ENCODE measurements at places on chromosomes 16 and 17. TPM values are rescaled to one million over a fixed set of nuclear protein-coding genes. Genes with fewer than 3 reads are reported as not detected.

GRCh38 chr16:47984669-47985068, 171.1 kb downstream of the ABCC12 start:
- H3K27me3 ChIP-seq = no peaks in the 10 kb centered on the region
- H3K27ac ChIP-seq = no peak overlapping the region
- no peaks in the 10 kb centered on the region for H3K4me1 ChIP-seq
- H3K4me3 ChIP-seq = no peak overlapping the region
- no peak for DNase-seq
- H3K36me3 ChIP-seq = no peaks in the 10 kb centered on the region

DNA sequence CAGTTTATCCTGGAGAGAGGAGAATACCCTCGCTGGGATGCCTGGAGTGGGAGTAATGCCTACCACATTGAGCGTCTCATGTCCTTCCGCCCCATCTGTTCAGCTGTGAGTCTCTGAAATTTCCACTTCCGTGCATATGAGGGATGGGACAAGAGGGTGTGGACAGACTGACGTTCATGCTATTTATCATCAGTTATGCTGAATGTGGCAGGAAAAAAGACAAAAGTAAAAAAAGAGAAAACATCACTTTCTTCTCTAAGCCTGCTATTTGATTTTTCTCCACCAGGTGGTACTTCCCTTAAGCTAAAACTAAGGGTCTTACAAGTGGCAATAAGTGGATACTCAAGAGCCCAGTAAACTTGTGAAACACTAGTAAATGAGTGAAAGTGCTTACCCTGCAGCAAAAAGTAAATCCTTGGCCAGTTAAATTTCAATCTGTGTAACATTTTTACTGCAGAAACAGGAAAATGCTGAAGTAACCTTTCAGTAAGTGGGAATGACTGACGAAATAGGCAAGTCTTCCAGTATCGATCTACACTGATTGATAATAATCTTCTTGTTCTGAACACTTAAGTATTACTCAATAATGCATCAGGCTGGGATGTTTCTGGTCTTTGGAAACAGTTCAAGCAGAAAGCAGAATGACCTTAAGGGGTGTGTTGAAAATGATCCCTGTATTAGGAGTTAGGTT, 5.6 kb downstream of the CRYBA1 start:
- H3K4me1 ChIP-seq = no peaks in the 10 kb centered on the region
- no peaks in the 10 kb centered on the region for H3K27me3 ChIP-seq
- H3K4me3 ChIP-seq = no peak overlapping the region

DNA sequence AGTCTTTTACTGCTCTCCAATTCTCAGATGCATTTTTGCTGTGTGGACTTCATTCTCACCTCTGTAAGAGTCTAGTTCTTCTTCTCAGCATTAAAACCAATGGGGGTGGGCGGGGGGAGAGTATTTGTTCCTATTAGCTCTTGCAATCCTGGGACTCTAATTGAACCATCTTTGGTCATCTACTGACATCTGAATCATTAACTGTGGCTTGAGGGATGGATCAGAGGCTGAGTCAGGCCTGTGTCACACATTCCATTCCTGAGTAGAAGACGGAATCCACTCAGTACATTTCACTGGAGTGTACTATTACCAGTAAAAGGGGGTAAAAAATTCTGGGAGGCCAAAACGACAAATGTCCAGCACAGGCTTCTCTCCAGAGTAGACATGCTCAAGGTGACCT, 12.8 kb upstream of the ZNF23 start:
- no peak overlapping the region for H3K4me3 ChIP-seq
- H3K27me3 ChIP-seq = no peaks in the 10 kb centered on the region

- no peaks in the 10 kb centered on the region for H3K4me1 ChIP-seq
- H3K4me3 ChIP-seq = no peak overlapping the region
- no peak overlapping the region for H3K27ac ChIP-seq
- no peaks in the 10 kb centered on the region for H3K36me3 ChIP-seq
These were observed 86.4 kb downstream of the MRM1 start for GRCh38 chr17:36687736-36688135.

The KRT40 gene
- 11.0 TPM for total RNA-seq

GRCh38 chr16:27822996-27823395, 240.5 kb downstream of the GSG1L start:
- no peak for DNase-seq
- H3K36me3 ChIP-seq = no peaks in the 10 kb centered on the region

The WFIKKN1 gene
- total RNA-seq = 0.22 TPM

The BLMH gene
- 30.9 TPM for total RNA-seq

DNA sequence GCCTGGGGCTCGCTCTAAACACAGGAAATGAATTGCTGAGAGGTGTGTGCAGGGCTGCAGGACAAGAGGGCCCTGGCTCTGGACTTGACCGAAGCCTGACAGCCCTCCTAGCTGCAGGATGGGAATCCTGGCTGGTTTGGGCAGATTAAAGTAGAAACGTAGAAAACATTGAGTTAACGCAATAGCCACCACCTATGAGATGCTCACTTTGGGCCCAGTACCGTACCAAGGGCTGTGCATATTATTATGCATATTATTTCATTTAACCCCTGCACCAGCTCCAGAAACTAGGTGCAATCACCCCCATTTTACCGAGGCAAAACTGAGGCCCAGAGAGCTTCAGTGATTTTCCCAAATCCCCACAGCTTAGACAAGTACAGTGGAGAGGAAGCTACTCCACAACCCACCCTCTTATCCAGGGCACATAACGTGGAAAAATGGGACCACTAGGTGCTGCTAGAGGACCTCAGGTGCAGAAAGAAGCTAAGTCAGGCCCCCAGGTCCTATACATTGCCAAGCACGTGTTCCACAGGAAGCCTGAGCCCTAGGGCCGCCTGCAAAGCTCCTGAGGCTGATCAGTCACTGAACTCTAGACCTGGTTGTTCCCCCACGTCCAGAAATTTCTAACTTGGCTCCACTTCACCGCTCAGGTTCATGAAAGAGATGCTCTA, 79.2 kb downstream of the MYH11 start:
- H3K4me3 ChIP-seq = no peak overlapping the region
- H3K27ac ChIP-seq = no peak overlapping the region
- H3K4me1 ChIP-seq = no peaks in the 10 kb centered on the region
- H3K36me3 ChIP-seq = no peaks in the 10 kb centered on the region

The VTN gene
- total RNA-seq = 0.58 TPM

- peak overlapping the region; percentile 90 for H3K27ac ChIP-seq
- peak; percentile 83 for DNase-seq
- peaks cover under 1% of the 10 kb centered on the region for H3K36me3 ChIP-seq
- H3K27me3 ChIP-seq = no peaks in the 10 kb centered on the region
- no peak overlapping the region for H3K4me3 ChIP-seq
These were observed 40.3 kb upstream of the MRPS23 start for GRCh38 chr17:57889892-57890856.

The CHST5 gene
- total RNA-seq = 0.22 TPM

DNA sequence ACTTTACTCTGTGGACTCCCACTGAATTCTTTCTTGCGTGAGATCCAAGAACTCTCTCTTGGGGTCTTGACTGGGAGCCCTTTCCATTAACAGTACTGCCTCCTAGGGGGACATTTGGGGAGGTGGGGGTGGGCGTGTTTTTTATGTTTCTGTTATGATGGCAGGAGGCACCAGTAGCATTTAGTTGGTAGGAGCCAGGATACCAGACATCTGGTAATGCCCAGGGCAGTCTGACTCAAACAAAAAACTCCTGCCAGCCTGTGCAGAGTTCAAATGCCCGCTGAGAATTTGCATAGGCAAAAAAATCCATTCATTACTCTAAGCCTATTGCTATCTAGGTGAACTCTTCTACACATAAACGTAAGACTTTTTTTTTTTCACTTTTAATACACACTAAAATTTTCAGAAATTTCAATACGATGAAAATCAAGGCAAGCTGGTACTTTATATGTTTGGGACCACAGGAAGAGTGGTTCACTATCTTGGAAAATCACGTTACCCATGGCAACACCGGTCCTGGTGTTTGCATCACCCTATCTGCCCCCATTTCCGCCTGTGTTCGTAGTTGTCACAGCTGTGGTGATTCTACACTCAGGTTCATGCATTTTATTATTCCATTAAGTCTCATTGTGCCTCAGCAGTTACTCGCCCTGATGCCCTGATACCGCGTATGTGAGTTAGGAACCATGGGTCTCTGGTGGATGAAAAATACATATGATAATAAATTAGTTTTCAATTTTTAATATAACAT, 121.1 kb upstream of the XYLT1 start:
- no peak overlapping the region for H3K4me3 ChIP-seq
- no peak for DNase-seq
- no peak overlapping the region for H3K27ac ChIP-seq
- H3K27me3 ChIP-seq = no peaks in the 10 kb centered on the region

DNA sequence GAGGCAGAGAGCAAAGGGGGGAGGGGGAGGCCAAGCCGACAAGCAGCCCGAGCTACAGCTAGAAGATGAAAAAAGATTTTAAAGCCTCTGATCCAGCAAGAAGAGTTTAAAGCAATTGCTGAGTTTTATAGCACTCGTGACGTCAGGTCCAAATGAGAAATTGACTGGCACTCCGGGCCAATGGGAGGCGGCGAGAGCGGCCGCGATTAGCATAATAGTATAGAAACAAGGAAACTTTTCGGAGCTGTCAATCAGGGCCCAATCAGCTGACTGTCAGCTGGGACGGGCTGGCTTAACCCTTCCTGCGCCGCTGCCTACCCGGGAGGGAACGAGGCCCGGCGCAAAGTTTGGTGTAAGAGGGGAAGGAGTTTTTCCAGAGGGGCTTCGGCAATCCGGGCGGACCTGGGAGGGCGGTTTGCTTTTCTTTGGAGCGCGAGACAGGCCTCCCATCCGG, at the start of gene MAF:
Gene MAF, minus strand, starts transcription at position 100 of the 454 bp plus-strand sequence. CDS start 835 bp downstream, outside the sequence.
- peak within 1 kb of the TSS; percentile 82 for H3K4me3 ChIP-seq
- H3K27me3 ChIP-seq = no peaks in the 10 kb centered on the region
- no peaks in the 10 kb centered on the region for H3K36me3 ChIP-seq
- H3K27ac ChIP-seq = peak within 1 kb of the TSS; percentile 97
- H3K4me1 ChIP-seq = peaks cover 8% of the 10 kb centered on the region

DNA sequence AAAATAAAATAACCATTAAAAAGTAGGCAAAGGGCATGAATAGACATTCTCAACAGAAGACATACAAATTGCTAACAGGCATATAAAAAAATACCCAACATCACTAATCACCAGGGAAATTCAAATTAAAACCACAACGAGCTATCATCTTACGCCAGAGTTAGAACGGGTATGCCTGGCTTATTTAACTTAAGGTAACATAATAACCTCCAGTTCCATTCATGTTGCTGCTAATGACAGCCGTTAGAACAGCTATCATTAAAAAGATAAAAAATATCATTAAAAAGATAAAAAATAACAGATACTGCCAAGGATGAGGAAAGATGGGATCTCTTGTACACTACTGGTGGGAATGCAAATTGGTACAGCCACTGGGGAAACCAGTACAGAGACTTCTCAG, 89.3 kb downstream of the GAS7 start:
- no peak overlapping the region for H3K27ac ChIP-seq
- H3K4me3 ChIP-seq = no peak overlapping the region
- no peaks in the 10 kb centered on the region for H3K36me3 ChIP-seq
- H3K4me1 ChIP-seq = peaks cover 29% of the 10 kb centered on the region
- no peaks in the 10 kb centered on the region for H3K27me3 ChIP-seq

DNA sequence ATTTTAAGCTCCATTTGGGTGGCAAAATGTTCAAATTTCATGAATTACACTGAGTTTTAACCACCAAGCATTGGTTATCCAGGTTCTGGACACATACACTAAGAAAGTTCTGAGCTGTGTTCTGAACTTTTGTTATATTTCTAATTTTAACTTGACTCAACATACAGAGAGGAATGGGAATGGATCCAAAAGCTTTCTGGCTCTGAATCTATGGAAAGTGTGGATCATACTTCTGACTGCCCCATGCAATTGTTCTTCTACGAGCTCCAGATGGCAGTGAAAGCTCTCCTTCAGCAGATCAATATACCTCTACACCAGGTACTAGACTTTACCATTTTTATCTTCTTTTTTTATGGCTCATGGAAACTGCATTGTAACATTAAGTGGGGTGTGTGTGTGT, 113.0 kb upstream of the NOG start:
- DNase-seq = peak; percentile 87
- H3K27me3 ChIP-seq = no peaks in the 10 kb centered on the region
- no peaks in the 10 kb centered on the region for H3K36me3 ChIP-seq
- no peak overlapping the region for H3K27ac ChIP-seq

DNA sequence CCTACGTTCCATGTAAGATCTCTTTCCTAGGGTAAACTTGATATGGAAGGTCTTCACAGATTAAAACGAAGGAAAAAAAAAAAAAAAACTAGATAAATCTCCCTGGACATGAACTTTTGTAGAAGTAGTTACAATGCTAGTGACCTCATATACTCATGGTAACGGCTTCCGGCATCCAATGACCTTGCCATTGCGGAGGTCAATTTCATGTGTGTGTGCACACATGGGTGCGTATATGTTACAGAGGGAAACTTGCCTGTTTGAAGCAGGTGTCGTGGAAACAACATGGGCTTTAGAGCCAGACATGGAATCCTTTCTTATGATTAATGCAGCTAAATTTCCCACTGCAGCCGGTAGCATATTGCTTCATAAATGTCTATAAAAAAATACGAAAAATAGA, 435.5 kb downstream of the MAF start:
- peak; percentile 16 for DNase-seq
- H3K27me3 ChIP-seq = no peaks in the 10 kb centered on the region
- no peaks in the 10 kb centered on the region for H3K36me3 ChIP-seq
- H3K27ac ChIP-seq = no peak overlapping the region
- H3K4me1 ChIP-seq = peaks cover 7% of the 10 kb centered on the region

DNA sequence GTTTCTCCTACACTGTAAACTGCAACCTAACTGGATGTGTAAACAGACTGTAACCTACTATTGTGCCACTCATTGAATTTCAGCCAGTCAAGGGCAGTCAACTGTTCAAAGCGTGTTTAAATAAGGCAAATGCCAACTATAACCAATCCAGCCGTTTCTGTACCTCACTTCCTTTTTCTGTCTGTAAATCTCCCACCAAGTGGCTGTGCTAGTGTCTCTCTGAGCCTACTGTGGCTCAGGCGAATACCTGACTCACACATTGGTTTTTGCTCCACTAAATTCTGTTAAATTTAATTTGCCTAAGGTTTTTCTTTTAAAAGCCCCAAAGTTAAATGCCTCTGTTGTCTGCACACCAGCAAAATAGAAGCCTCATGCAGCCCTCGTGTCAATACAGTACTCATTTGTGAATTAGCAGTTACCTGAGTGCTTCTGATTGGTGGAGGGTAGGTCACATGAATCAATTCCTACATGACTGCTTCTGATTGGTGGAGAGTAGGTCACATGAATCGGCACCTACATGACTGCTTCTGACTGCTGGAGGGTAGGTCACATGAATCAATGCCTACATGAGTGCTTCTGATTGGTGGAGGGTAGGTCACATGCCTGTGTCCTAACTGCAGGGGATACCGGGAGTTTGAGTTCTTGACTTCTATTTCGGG, 31.1 kb upstream of the CCR7 start:
- no peaks in the 10 kb centered on the region for H3K4me1 ChIP-seq
- H3K4me3 ChIP-seq = no peak overlapping the region
- no peaks in the 10 kb centered on the region for H3K36me3 ChIP-seq
- no peaks in the 10 kb centered on the region for H3K27me3 ChIP-seq
- no peak for DNase-seq
- no peak overlapping the region for H3K27ac ChIP-seq
